ENCODE measurements at places on chromosomes 12 and 14.

DNA sequence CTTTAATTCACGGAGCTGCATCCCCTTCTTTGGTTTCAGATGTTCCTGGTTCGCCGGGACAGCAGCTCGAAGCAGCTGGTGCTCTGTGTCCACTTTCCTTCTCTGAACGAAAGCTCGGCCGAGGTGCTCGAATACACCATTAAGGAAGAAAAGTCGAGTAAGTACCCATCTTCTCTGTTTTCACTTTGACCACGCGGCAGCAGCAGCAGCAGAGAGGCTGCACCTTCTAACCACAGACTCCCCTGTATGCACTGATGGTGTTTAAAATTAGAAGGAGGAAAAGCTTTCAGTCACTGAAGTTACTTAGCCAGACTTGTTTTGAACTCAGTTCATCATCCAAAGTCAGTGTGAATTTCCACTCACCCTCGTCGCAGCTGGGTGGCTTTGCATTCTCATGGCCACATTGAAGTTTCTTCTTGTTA is 63.8 kb downstream of the RIN3 start:
- peak; percentile 49 for DNase-seq

- no peak for DNase-seq
These were observed 23.8 kb upstream of the MBIP start for GRCh38 chr14:36344211-36344610.

DNA sequence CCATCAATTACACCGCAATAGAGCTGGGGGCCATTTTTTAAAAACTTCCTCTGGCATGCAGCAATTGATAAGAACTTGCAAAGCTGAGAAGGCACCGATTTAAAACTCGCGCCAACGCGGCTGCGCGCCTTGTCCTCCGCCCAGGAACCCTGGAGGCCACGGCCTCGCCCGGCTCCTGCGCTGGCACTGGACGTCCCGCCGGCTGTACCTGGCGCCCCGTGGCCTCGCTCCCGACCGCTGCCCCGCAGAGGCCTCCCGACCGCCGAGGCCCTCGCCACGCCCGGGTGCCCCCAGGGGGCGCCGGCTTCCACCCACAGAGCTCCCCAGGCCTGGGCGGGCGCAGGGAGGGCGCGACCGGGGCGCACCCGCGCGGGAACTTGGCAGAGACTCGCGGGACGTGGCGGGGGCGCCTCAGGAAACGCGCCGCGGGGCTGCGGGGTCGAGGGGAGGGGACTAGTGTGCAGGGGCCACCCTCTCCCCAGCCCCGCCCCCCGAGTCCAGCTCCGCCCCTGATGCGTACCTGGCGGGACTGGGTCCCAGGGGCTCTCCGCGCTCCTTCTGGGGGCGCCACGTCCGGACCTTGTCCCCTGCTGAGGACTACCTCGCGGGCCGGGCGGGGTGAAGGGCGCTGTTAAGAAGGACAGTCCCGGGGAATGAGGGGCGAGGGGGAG is 65.7 kb downstream of the TNFAIP2 start:
- peak; percentile 46 for DNase-seq

DNA sequence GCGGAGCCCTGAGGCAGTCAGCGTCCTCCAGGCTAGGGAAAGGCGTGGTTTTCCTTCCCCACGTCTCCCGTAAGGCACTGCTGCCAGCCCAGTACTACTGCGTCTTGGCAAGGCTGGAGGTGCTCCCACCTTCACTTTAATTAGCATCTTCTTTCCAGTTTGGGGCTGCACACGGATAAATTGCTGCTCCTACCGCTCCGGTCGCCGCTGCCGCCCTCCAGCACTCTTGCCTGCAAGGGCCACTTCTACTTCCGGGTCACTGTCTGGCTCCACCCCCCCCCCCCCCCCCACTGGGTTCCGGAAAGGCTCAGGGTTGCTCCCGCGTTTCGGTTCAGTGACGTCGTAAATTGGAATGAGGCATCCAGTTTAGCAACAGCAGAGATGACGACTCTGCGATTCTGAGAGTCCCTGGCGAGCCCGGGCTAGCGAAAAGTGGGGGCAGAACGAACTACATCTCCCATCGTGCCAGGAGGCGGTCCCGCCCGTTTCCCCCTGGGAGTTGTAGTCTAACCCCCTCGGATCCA is at the start of gene NEDD8:
Gene NEDD8 (minus strand): TSS at position 247 of the 524 bp plus-strand sequence. CDS start 100 bp downstream, at position 147.
- DNase-seq, result peak; percentile 93

DNA sequence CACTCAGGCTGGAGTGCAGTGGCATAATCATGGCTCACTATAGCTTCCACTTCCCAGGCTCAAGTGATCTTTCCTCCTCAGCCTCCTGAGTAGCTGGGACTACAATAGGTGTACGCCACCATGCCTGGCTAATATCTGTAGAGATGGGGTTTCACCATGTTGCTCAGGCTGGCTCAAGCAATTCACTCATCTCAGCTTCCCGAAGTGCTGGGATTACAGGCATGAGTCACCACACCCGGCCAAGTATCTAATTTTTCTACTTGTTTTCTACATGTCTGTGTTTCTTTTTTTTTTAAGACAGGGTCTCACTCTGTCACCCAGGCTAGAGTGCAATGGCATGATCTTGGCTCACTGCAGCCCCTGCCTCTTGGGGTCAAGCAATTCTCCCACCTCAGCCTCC is 119.7 kb upstream of the MED13L start:
- no peak for DNase-seq

DNA sequence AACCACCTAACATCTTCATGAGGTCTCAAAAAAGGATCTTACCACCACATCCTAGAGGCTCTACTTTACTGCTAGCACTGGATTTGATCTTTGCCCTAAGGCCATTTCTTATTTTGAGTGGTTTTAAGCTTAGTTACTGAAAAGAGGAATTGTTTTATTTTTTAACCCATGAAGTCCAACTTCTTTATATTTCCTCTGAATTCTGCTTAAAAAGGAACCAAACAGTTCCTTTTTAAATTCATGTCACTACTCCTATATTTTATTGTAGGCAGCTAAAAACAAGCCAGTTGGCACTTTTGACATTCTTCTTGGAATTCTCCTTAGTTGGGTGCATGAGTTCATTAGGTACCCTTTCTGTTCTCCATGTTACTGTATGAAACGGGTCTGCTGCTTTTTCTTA is 76.4 kb downstream of the FGD4 start:
- DNase-seq, result no peak

DNA sequence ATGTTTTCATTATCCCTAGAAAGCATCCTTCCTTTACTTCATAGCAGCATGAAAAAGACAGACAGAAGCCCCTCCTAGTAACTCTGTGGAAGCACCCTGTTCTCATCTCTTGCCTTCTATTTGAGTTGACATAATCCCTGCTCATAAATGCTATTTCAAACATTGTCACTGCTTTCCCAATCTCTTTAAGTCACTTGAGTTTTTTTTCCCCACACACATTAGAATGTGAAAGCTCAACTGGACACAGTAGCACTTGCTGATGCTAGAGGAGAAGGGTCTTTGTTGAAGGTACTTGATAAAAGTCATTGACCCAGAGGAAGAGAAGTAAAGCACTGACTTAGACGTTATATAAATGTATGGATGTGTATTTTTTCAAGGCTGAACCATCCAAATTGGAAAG is 3.0 kb downstream of the E2F7 start:
- no peak for DNase-seq

GRCh38 chr12:50597200-50598195 is 92.7 kb downstream of the DIP2B start:
- DNase-seq, result peak; percentile 59

All from activated T-cell treated with anti-CD3 and anti-CD28 coated beads, Interleukin-2, amount 50 U/mL, for 48 hours (primary cell).